ENCODE measurements at places on chromosomes 3 and 15. TPM values are rescaled to one million over a fixed set of nuclear protein-coding genes. Genes with fewer than 3 reads are reported as not detected.
A peak's percentile ranks its signal among the peaks of the same experiment; 100 is the strongest.

EPHB3 gene
- 10.6 TPM for total RNA-seq

SKOR1 gene
- 0.42 TPM for total RNA-seq

C3orf62 gene
- total RNA-seq: 8.4 TPM

SYNPR gene
- not detected for total RNA-seq

TGM5 gene
- not detected for total RNA-seq

DNA sequence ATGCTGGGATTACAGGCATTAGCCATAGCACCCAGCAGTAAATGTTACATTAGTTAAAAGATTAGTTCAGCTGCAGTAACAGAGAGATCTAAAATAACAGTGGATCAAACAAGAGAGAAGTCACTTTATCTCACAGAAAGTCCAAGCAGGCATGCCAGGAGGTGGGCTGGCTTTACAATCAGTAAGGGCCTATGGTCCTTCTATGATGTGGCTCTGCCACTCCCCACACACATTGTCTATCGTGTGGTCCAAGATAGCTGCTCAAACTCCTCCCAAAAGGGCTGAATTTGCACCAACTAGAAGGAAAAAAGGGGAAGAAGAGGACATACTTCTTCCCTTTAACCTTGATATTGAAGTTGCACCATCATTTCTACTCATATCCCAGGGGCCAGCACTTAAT lies 4.6 kb upstream of the RUVBL1 start:
- no peak for DNase-seq

DNA sequence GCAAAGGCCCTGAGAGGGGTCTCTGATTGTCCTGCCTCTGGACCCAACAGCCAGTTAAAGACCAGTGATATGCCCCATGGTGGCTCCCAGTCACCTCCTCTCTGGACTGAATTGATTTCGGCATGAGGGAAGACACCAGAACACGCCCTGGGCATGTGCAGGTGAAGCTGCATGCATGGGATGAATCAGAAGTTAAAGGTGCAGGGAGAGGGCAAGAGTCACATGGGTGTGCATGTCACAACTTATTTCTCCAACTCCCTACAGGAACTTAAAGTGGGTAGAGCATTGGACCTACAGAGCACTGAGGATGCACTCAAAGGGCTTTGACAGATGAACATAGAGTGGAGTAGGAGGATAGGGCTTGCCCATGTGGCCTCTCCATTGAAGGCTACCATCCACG lies 16.9 kb upstream of the RHCG start:
- DNase-seq: peak; percentile 49

GRCh38 chr15:90711842-90712241 lies 5.3 kb upstream of the BLM start:
- no peak for DNase-seq

DNA sequence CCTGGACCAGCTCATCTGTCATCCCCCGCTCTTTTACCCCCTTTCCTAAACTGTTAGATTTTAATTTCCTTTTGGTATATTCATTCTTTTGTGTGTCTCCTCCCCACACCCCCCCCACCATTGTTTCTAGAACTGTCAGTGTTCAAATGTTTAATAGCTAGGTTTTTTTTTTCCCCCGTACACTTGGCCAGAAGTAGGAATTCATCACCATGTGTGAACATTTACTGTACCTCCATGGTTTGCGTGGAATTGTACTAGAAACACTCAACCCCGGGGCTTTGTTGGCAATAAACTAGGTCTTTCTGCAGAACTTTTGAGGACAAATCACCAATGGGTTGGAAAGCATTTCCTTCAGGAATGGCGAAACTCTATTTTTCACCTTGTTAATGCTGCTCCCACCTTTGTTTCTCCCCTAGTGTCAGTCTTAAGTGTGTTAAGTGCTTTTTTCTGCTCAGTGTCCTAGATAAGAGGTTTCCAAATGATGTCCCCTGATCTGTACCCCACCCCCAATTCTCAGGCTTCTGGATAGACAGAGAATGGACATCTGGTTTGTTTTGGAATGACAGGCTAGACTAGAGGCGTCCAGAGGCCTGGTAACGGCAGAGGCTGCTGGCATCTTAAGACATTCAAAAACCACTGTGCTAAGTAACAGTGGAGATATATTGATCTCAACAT lies 76.8 kb downstream of the SMAD3 start:
- no peak for DNase-seq

- DNase-seq: no peak
Observed at GRCh38 chr3:141201122-141201521, 30.5 kb upstream of the PXYLP1 start.

GRCh38 chr3:177345049-177345972 lies 148.0 kb upstream of the TBL1XR1 start:
- peak; percentile 89 for DNase-seq

- DNase-seq: no peak
Observed at GRCh38 chr15:87362531-87362930, 894.0 kb downstream of the NTRK3 start.

- DNase-seq: no peak
Observed at GRCh38 chr3:11776346-11776745, 70.3 kb downstream of the TAMM41 start.

DNA sequence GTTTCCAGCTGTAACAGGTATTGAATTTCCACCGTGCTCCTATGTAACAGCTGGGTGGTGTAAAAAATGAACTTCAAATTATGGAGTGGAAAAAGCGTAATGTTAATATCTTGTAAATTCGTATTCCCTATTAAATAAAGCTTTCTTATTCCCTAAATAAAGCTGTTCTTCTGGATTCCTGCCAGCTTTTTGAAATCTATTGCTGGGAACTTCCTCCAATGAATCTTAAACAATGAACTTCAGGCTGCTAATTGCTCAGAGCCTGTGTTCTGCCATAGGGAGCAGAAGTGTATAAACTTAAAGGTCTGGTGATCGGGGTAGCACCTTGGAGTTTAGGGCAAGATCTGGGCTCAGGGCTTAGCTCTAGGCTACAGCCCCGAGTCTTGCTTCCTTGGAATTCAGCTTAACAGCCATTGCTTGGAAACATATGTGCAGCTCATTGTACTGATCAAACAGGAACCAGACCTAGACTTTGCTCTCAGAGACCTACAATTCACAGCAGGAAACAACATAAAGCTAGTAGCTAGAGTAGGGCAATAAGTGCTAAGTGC lies 1.4 kb downstream of the ARL14 start:
- no peak for DNase-seq

Data from osteocyte (in vitro differentiated cells).